Hematopoietic multipotent progenitor cell treated with erythropoietin and hydrocortisone succinate and interleukin-3 and kit ligand, for 8 days (in vitro differentiated cells): ENCODE measurements at places on chromosomes 2 and 18.

- DNase-seq = no peak
These were observed 76.4 kb upstream of the CNGA3 start for GRCh38 chr2:98269830-98270229.

DNA sequence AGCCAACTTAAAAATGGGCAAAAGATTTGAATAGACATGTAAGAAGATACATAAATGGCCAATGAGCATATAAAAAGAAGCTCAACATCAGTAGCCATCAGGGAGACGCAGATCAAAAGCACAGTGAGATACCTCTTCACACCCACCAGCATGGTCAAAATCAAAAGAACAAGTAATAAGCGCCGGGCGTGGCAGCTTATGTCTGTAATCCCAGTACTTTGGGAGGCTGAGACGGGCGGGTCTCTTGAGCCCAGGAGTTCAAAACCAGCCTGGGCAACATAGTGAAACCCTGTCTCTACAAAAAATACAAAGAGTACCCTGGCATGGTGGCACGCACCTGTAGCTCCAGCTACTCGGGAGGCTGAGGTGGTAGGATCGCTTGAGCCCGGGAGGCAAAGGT, 4.6 kb upstream of the CIB4 start:
- DNase-seq = no peak

GRCh38 chr2:215880970-215881369, 132.4 kb downstream of the MREG start:
- DNase-seq = no peak

DNA sequence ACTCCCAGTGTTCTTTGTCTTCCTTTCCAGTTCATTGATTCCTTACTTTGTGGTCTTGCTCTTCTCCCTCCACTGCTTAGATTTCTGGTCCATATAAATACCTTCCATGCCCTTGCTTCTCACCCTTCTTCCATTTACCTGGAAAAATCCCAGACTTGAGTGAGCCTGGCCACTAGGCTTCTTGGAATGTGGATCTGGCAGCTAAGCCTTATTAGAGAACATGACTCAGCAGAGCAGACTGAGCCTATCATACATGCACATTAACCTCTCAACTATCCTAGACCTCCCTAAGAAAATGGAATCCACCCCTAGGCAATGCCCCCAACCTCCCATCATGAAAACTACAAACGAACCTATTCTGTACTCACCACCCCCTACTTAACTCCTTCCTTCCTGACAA, 127.7 kb downstream of the RHBDD1 start:
- DNase-seq = no peak

- peak; percentile 95 for DNase-seq
These were observed 20.0 kb downstream of the SMC6 start for GRCh38 chr2:17733599-17733998.

- DNase-seq = no peak
These were observed 206.5 kb downstream of the SETBP1 start for GRCh38 chr18:44887227-44887631.

GRCh38 chr2:239791526-239792404, 233.4 kb downstream of the NDUFA10 start:
- DNase-seq = no peak

- no peak for DNase-seq
These were observed 98.4 kb downstream of the ZFP36L2 start for GRCh38 chr2:43127941-43128558.

DNA sequence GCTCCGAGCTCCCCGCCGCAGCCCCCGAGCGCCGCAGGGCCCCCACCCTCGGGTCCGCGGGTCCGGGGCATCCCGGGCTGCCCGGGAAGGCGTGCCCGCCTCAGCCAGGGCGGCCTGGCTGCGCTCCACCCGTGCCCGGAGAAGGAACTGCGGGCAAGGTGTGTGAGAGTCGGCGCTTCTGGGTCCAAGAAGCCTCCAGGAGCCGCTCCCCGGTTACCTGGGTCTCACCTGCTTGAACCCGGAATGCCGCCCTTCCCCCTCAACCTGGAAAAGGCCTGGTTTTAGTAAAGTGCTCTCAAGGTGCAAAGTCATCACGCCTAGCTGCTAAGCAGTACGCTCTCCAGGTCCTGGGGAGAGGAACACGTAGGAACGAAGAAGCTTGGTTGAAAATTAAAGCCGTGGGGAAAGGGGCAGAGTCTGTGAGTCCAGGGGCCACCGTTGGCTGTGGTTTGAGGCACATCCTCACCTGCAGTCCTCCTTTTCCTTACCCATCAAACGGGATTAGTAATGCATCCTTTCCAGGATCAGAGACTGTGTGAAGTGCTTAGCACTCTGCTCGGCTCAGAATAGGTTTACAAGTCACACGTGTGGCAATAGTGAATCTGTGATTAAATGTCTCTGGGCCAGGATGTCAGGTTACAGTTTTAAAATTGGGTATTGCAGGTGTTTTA, 1.2 kb downstream of the ASAP2 start:
- no peak for DNase-seq

GRCh38 chr2:198440833-198441232, 636.4 kb downstream of the PLCL1 start:
- no peak for DNase-seq

GRCh38 chr2:235088496-235088921, 136.7 kb downstream of the SH3BP4 start:
- no peak for DNase-seq

DNA sequence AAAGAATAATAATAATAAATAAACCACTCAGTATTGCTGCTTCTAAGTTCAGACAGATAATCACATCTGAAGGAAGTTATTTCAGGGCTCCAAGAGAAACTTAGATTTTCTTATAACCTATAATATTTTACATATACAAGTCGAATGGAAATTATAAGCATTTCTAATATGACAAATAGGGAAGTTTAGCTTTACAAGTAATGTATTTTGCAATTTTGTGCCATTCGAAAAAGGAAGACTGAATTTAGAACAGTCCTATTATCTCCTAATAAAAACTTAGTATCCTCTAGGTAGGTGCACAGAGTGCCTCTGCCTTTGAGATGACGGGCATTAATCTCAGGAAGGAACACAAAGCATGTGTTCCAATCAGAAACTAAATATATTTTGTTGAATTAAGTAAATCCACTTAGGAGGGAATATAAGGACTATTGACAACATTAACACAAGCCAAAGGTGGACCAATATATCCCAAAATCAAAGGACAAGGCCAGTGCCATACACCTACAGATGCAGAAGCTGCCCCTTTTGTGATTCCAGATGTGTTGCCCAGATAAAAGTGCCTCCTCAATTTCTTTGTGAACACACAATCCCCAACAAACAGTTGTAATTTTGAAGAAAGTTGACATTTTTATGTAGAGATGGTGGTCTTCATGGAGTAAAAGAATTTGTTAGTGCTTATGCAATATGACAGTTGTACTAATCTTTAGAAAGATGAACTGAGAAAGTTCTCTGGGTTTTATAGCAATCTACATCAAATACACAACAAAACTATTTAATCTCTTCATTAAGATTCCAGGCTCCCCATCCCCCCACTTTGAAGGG, 36.6 kb downstream of the PTCD3 start:
- no peak for DNase-seq

DNA sequence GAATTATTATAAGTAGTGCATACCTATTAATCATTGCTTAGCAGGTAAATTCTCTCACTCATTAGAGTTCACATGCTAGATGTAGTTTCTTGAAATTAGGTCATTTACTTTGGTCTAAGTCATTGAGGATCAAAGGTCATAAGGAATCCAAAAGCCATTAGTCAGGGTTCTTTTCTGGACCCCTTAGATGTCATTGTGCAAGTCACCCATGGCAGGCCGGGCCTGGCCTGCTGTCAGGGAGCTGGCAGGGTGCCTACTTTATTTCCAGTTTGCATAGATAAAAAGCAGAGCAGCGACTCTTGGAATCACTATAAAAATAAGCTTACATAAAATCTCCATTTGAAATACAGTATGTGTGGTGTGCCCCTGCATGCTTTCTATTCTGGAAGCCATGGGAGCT, 91.3 kb downstream of the MEIS1 start:
- peak; percentile 72 for DNase-seq

DNA sequence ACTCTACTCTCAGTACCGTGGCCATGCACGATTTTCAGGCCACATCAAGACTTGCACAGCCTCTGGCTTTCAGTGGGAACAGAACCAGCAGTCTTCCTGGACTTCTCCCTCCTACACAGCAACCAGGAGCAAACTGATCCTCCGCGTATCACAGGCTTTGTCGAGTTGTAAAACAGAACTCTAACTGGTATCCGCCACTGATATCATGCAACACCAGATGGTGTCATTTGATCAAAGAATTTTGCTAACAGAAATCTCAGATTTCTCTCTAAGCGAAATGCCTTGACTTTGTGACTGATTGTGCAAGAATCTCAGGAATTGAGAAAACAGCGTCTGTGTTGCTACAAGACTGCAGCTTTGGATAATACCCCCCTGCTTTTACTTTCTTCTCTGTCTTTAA, 85.7 kb downstream of the COPS8 start:
- DNase-seq = no peak

DNA sequence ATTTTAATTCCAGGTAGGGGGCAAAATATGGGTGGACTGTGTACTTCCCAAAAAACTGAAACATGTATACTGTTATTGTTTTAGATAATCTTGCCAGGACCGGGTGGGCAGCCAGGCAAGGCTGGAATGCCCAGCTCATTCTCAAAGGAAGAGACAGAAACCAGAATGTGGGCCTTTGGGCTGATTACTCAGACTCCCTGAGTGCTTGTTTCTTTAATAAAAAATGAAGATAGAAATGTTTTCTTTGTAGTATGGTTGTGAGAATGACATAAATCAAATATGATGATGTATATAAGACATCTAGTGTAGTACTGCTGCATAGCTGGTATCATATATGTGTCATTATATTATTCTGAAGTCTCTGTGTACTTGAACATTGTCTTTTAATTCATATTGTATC, 231.6 kb upstream of the NT5C1B start:
- no peak for DNase-seq

GRCh38 chr18:62637807-62638687, 77.3 kb upstream of the PHLPP1 start:
- DNase-seq = peak; percentile 69

GRCh38 chr2:25266399-25266798, 75.3 kb downstream of the DNMT3A start:
- DNase-seq = no peak

DNA sequence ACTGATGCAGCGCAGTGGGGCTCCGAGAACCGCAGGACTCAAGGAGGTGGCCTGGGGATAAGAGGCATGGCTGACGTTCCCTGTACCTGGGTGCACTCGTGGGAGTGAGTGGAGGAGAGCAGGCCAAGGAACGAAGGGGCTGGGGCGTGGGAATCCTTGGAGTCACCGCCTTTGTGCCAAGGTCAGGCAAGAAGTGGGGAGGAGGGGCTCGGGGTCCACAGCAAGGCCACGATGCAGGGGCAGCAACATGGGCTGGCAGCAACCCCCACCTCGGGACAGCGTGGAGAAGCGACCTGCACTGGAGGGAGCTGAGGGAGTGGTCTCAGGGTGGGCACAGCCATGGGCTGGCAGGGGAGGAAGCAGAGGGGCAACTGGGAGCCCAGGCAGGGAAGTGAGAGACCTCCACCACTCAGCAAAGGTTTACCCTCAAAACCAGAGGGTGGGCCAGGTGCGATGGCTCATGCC, 18.6 kb downstream of the ARID5A start:
- DNase-seq = no peak

DNA sequence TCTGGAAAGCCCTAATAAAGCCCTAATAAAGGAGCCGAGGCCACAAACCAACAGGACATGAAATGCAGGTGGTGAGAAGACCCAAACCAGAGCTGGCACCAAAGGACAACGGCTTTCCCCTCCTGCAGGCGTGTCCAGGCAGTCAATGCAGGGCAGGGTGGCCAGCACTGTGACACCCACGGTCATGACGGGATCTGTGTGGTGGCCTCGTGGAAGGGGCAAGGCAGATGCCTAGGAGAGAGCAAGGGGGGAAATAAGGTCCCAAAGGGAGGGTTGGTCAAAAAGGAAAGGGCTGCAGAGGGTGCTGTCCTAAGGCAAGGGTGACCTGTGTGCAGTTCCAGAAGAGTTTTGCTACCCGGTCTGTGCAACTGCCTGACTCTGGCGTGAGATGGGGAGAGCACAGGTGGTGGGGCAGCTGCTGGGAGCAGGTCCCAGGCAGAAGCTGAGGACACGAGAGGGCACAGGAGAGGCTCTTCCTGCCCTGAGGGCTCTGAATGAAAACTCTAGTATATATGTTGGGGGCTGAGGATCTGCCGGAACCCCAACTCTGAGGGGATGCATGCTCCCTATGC, 156.7 kb downstream of the TPO start:
- DNase-seq = no peak

- peak; percentile 14 for DNase-seq
These were observed 2.1 kb downstream of the TRIB2 start for GRCh38 chr2:12718711-12719399.

DNA sequence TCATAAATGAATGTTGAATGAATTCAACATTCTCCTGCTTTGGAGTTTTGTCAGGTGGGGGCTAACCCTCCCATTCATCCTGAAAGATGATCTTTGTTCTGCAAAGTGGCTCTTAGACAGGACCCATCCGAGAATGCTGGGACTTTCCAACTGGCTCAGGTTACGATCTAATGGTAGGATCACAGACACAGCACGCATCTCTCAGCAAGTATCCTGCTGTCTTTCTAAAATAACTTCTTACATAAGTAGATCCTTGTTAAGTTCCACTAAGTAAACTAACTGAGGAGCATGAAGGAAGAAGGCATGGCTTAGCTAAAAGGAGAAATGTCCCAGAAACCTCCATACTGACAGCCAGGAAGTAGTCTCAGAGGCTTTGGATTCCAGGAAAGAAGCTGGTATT, 23.7 kb downstream of the CYP27A1 start:
- no peak for DNase-seq

- no peak for DNase-seq
These were observed 54.2 kb downstream of the DTNB start for GRCh38 chr2:25619185-25619584.

GRCh38 chr2:215680605-215681598, 245.0 kb upstream of the FN1 start:
- peak; percentile 8 for DNase-seq

GRCh38 chr2:12478151-12479064, 238.3 kb upstream of the TRIB2 start:
- DNase-seq = no peak

GRCh38 chr2:25049422-25049821, 7.5 kb downstream of the EFR3B start:
- DNase-seq = no peak
